Memory B cell (primary cell): ENCODE measurements at places on chromosomes 6 and 20.

GRCh38 chr20:47825011-47825762 lies 39.9 kb upstream of the SULF2 start:
- DNase-seq, result no peak

DNA sequence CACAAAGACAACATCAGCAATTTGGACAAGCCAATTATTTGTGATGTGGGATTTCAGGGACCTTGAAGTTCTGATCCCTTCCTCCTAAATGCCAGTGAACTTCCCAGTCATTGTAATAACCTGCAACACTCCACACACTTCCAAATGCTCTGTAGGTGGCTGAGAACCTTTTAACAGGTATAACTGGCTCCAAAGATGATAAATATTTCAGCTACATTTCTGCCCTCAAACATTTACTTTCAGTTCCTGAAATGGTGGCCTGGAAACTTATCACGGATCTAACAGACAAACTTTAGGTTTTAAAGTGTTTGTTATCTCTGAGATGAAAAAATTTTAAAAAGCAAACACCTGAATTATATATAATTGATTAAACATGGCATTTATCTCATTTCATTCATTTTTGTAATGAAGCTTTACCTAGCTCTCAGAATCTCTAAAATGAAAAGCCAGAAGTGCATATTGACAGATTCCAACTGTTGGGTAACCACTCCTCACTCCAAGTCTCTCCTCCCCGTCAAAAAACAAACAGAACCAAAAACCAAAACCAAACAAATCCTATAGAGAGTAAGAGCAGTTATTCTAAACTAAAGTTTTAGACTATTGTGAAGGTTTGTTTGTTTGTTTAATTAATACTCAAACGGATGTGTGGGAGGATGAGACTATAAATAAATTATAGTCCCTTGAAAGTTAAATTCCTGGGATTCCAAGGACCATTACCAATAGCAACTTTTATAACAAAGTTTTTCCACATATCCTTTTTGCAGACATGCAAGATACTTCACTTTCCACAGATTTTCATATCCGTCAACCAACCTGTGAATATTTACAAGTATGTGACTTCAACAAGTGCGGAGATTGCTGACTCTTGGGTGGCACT lies 12.4 kb upstream of the KIAA0408 start:
- no peak for DNase-seq

GRCh38 chr6:10451394-10451793 lies 36.5 kb upstream of the TFAP2A start:
- DNase-seq, result no peak

- no peak for DNase-seq
These were observed 517.8 kb downstream of the PKHD1 start for GRCh38 chr6:51569594-51569993.

- no peak for DNase-seq
These were observed 17.4 kb upstream of the MICB start for GRCh38 chr6:31480574-31480973.

DNA sequence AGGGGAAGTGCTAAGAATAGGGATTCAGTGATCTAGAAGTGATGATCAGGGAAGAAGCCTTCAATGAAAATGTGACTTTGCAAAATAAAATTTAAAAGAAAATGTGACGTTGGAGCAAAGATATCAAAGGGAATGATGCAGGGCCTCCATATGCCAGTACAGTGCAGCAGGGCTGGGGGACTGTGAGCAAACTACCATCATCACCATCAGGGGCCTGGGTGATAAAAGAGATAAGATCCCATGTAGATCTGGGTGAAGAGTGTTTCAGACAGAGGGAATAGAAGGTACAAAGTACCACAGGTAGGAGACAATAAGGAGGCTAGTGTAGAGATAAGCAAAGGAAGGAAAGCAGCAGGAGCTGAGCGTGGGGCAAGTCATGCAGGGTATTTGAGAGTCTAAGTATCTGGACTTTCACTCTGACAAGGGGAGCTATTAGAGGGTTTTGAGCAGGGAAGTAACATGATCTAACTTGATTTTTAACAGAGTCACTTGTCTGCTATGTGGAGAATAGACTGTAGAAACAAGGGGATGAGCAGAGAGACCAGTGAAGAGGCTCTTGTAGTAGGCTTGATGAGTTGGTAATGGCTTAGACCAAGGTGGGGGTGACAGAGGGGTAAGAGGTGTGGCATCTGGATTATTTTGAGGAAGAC lies 295.6 kb downstream of the ZFAND3 start:
- no peak for DNase-seq

GRCh38 chr6:38282911-38283310 lies 356.8 kb downstream of the BTBD9 start:
- DNase-seq, result no peak

DNA sequence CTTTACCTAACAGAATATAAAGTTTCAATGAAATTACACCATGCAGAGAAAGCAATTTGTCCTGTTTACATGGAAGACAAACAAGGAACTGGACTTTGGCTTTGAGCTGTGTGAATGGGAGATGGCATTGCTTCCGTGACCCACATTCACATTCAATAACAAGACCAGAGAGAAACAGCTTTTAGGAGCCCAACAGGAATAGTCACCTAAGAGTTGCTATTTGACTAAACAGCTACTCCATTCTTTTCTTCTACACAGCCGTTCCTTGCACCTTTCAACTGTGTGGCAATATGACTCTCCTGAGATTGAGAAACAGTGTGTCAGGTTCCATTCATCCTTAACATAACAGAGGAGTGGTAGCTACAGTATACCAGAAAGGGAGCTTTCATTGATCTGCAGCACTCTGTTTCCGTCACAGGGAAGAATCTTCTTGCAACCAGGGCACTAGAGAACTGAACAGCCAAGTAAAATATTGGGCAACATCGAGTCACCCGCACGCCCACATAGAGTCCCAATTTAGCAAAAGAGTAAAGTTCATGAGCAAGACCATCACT lies 355.1 kb downstream of the HAO1 start:
- no peak for DNase-seq

DNA sequence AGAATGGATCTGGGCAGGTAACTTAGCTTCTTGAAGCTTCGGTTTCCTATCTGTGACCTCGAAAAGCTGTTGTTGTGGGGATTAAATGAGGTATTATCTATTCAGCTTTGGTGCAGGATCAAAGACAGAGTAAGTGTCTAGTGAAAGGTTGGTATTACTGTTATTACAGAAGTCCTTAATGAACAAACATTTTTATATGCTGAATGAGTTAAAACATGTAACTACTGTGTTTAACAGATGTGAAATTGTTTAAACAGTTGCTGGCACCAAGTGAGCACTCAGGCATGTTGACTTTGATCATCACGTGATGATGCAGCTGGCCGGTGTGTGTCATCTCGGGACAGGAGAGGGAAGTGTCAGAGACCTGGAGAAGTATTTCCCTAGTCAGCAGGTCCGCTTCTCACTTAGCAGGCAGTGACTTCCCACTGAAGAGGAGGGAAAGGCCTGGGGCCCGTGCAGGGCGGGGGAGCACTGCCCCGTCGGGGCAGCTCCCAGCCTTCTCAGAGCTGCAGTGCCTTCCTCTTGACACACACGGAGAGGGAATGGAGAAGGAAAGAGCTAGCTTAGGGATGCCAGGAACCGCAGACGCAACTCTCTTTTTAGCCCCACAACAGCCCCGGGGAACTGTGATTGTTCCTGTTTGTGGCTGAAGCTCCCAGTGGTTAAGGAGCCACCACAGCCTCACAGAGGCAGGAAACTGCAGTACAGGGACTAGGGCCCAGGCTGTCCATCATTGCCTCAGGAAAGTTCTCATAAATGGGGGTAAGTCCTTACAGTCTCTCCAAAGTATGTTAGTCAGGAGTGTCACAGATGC lies 18.0 kb downstream of the TUBB2A start:
- DNase-seq, result no peak

DNA sequence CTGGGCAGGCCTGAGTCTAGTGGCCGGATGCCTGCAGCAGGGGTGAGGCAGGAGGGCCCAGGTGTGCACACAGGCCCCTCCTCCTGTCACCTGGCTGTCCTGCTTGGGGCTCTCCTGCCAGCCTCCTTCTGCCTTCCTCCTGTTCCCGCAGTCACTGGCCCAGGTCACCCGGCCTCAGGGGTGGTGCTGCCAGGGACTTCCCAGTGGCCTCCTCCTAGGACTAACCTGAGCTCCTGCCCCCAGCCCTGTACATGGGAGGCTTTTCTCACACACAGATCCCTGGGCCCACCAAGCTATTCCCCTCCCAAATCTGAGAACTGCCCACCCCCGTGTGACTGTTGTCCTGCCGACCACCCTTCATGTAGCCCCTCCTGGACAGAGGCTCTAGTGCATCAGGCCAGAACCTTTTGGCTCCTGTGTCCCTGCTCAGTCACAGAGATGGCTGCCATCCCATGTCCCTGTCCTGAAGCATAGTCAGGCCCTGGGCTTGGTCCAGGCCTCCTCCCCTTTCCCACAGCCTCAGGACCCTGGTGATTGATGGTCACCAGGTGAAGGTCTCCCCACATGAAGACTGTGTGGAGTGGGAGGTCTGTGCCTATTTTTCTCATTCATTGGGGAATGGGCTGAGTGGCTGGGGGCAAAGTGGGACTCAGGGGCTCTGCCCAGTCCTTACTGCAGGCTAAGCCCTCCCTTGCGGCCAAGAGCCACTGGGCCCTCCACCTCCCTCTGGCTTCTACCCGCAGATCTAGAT lies 1.1 kb upstream of the ULBP1 start:
- DNase-seq, result no peak

- no peak for DNase-seq
These were observed 35.3 kb upstream of the TCP11 start for GRCh38 chr6:35176301-35177024.

DNA sequence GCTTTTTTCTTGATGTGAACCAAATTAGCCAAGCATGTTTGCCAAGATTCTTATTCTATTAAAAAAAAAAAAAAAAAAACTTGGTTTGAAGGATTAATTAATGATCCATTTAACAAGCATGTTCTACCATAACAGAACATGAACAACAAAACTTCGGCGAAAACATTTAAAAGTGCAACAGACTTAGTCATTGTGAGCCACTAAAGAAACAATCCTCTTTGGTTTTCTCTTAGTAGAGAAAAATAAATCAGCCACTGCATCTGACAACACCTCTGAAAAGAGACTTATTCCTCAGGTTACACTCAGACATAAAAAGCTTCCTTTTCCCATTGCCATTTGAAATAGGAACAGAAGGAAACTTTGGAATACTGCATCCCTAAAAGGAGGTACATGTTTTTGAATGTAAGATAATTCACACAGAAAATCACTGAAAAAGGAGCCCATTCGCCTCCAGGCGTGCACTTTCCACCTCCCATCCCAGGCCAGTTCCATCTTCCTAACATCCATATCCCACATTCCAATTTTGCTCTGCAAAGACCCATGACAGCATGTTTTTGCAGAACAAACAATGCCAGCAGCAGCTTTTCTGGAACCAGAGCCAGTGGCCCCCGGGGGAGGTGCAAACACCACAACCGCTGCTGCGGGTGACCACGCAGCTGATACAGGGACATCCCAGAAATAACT lies 79.5 kb downstream of the ZMYND8 start:
- no peak for DNase-seq

GRCh38 chr6:110277100-110277665 lies 81.0 kb downstream of the METTL24 start:
- DNase-seq, result no peak

GRCh38 chr20:1242530-1242929 lies 16.7 kb downstream of the RAD21L1 start:
- no peak for DNase-seq

- DNase-seq, result no peak
These were observed 315.1 kb downstream of the SMOC2 start for GRCh38 chr6:168756009-168756634.

DNA sequence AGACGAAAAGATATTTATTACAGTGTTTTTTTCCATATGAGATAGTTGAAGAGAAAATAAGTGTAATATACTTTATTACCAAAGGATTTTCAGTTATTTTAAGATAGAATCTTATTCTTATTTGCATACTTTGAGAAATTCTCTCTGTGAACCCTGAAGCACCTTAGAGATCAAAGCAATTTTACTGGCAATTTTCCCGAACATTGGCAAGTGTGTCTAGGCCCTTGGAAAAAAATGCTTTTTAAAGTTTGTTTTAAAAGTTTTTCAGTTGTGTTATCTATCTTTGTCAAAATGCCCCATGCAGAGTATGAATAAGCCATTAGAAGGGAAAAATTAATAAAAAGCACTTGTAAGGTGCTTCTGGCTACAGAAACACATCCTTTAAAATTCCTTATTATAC lies 276.8 kb upstream of the HSF2 start:
- DNase-seq, result no peak

- no peak for DNase-seq
These were observed 46.0 kb upstream of the HINT3 start for GRCh38 chr6:125910527-125910926.

DNA sequence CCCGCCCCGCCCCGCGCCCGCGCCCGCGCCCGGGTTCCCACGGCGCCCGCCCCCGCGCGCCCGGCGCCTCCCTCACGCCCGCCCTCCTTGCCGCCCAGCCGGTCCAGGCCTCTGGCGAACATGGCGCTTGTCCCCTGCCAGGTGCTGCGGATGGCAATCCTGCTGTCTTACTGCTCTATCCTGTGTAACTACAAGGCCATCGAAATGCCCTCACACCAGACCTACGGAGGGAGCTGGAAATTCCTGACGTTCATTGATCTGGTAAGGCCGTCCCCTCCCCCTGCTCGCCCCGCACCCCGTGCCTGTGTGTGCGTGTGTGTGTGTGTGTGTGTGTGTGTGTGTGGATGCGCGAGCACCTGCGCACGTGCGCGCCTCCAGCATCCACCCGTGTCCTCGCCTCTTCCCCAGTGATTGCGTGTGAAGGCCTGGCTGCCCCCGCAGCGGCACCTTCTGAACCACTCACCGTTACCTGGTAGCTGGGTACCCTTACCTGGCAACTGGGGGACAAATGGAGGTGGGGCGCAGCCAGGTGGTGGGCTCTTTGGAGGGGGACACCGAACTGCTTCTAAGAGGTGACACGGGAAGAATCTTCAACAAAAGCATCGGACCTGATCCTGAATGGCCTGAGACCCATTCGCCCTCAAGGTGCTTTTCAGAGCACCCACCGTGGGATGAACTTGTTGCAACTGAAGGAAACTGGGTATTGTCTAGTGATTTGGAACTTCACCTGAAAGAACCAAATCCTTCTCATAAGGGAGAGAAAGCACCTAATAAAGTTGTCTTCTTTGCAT lies at the start of gene AIG1:
Gene AIG1 (plus strand): TSS at position 84 of the 791 bp plus-strand sequence. CDS start 37 bp downstream, at position 121.
- peak; percentile 73 for DNase-seq

- DNase-seq, result no peak
These were observed 17.5 kb upstream of the RIN2 start for GRCh38 chr20:19740512-19740911.
